Muscle of leg (tissue), 16 donors: ENCODE measurements at places on chromosomes 6 and 20. TPM values are rescaled to one million over a fixed set of nuclear protein-coding genes. Genes with fewer than 3 reads are reported as not detected.

KCNK5 gene
- total RNA-seq, result 1.5 TPM

BPIFB4 gene
- 0.09 TPM for total RNA-seq

COL10A1 gene
- 1.9 TPM for total RNA-seq

KCNQ2 gene
- 2.9 TPM for total RNA-seq

CAPN11 gene
- total RNA-seq, result 0.18 TPM

VGLL2 gene
- total RNA-seq, result 28.2 TPM

PCNA gene
- 65.2 TPM for total RNA-seq

IMPG1 gene
- 0.22 TPM for total RNA-seq

LY6G6C gene
- 0.09 TPM for total RNA-seq

ANGPT4 gene
- 0.04 TPM for total RNA-seq

RAET1G gene
- 0.09 TPM for total RNA-seq

POPDC3 gene
- total RNA-seq, result 48.5 TPM

GNRH2 gene
- total RNA-seq, result 0.13 TPM
